ENCODE measurements at places on chromosomes 5 and 9.

GRCh38 chr5:145739843-145740242 lies 95.3 kb downstream of the PRELID2 start:
- no peak for DNase-seq

DNA sequence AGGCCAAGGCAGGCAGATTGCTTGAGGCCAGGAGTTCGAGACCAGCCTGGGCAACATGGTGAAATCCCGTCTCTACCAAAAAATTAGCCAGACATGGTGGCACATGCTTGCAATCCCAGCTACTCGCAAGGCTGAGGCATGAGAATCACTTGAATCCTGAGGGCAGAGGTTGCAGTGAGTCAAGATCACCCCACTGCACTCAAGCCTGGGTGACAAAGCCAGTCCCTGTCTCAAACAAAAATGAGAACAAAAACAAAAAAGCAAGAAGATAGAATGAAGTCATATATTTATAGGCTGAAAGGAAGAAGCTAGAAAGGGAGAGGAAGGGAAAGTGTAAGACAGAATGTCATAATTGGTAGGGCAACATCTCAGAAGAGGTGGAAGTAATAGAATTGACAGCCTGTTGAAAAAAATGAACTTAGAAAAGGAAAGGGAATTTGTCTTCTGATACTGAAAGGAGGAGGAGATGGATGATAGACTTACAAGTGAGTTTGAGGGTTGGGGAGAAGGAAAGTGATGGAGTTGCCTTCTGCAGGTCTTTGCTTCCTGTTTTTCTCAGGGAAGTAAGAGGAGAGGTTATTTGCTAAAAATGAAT lies 32.2 kb downstream of the CARD6 start:
- DNase-seq, result no peak

- no peak for DNase-seq
Observed at GRCh38 chr5:169561893-169562292, 21.7 kb upstream of the SPDL1 start.

- no peak for DNase-seq
Observed at GRCh38 chr5:14447958-14448911, 133.4 kb upstream of the OTULINL start.

DNA sequence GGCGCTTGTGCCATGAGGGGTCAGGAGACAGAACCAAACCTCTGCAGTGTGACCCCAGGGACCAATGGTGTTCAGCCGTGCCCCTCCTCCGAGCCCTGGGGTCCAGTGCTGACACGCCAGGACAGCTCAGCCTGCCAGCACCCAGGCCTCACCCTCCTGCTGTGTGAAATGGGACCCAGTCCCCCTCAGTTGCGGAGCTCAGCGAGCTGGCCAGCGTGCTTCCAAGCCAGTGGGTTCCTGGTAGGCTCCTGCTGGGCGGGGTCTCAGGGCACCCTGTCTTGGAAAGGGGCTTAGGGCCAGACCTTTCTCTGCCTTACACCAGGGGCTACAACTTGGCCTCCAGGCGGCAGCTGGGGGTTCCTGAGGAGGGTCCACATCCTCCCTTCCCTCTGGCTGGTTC lies 4.4 kb downstream of the RNF44 start:
- no peak for DNase-seq

DNA sequence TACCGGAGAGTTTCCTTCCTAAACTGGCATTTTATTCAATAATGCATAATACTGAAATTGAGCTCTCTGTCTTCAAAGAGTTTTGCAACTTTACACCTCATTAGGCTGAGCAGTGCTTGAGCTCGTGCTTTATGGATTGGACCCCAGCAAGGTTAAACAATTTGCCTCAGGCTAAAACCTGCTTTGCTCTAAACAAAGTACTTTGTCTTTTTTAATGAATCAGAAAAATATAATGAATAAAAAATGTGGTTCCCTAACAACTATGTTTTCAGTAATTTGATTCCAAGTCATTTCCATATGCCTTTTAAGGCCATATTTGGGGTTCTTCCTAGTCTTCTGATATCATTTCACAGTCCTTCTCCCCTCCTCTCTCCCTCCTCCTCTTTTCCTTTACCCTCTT lies 20.0 kb downstream of the ZNF366 start:
- no peak for DNase-seq

All from naive thymus-derived CD8-positive, alpha-beta T cell (primary cell).